ENCODE measurements at places on chromosomes 7 and 10.

DNA sequence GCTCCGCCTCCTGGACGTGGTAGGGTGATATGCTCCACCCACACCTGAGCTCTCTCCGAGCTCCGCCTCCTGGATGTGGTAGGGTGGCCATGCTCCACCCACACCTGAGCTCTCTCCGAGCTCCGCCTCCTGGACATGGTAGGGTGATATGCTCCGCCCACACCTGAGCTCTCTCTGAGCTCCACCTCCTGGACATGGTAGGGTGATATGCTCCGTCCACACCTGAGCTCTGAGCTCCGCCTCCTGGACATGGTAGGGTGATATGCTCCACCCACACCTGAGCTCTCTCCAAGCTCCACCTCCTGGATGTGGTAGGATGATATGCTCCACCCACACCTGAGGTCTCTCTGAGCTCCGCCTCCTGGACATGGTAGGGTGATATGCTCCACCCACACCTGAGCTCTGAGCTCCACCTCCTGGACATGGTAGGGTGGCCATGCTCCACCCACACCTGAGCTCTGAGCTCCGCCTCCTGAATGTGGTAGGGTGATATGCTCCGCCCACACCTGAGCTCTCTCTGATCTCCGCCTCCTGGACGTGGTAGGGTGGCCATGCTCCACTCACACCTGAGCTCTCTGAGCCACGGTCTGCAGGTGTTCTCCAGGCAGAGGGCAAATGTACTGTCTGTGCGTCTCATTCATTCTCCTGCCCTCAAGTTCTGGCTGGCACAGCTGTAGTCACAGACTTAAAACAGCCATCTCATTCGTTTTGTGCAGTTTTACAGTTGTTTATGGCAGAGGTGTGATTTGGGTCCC is 252.4 kb downstream of the DIP2C start:
- no peak for DNase-seq

- DNase-seq: no peak
Observed at GRCh38 chr10:132282667-132283603, 24.8 kb downstream of the STK32C start.

DNA sequence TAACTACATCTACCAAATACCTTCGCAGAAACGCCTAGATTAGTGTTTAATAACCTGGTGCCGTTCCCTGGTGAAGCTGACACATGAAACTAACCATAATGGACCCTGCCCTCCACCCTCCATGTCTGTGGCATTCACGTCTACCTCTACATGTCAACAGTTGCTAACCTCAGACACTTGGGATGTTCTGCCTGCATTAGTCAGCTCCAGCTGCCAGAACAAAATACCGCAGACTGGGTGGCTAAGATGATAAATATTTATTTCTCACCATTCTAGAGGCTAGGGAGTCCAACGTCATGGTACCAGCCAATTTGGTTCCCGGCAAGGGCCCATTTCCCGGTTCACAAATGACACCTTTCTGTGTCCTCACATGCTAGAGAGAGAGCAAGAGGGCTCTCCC is 118.5 kb upstream of the CHST15 start:
- peak; percentile 40 for DNase-seq

GRCh38 chr7:73870041-73870492 is 9.1 kb downstream of the TMEM270 start:
- DNase-seq: no peak

DNA sequence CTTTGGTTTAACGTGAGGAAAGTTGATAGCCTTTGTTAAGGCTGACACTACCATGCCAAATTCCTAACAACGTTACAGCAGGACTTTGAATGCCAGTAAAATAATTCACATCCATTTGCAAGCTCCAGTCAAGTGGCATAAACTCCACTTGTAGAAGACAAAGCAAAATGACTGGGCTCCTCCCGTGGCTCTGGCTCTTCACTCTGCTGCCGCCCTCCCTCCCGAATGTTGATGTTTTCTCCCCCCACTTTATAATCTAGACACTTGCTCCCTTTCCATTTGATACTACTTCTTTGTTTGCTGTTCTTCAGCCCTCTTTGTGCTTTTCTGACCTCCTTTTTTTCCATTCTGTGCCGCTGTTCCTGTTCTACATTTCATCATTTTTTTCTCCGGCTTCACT is 22.8 kb upstream of the ITGB8 start:
- DNase-seq: peak; percentile 75

DNA sequence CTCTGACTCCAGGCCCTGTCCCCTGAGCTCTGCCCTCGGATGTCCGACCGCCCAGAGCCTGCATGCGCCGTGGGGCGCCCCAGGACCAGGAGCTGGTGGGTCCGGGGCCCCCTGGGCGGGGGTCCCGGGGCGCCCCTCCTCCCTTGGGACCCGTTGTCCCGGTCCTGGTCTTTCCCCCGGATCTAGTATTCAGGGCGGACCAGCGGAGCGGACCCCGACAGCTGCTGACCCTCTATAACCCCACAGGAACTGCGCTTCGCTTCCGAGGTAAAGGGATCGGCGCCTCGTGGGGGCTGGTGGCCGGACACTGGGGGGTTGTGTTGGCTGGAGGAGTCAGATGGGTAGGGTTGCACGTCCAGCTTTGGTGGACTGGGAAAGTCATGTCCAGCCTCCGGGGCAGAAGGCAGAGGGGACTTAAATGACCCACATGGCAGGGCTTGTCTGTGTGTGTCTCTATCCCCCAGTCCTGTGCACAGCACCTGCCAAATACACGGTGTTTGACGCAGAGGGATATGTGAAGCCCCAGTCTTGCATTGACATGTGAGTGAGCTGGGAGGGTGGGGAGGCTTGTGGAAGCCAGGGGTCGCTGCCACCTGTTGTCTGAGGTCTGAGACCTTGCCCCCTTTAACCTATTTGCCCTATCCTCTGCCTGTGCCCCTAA is 520 bp downstream of the MOSPD3 start:
- DNase-seq: peak; percentile 26

DNA sequence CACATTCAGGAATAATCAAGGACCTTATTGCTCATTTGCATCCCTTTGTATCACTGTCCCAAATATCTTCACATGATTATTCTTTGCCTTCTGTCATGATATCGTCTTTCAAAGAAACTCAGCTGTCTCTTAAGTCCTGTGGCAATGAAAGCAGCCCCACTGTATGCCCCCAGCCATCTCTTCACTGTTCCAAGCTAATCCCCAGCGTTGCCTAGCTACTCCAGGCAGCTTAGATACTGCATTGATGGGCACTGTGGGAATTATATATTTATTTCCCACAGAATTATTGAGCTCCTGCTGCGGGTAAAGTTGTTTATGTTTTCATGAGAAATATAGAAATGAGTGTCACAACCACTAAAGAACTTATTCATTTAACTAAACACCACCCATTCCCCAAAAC is 38.8 kb downstream of the SND1 start:
- no peak for DNase-seq

DNA sequence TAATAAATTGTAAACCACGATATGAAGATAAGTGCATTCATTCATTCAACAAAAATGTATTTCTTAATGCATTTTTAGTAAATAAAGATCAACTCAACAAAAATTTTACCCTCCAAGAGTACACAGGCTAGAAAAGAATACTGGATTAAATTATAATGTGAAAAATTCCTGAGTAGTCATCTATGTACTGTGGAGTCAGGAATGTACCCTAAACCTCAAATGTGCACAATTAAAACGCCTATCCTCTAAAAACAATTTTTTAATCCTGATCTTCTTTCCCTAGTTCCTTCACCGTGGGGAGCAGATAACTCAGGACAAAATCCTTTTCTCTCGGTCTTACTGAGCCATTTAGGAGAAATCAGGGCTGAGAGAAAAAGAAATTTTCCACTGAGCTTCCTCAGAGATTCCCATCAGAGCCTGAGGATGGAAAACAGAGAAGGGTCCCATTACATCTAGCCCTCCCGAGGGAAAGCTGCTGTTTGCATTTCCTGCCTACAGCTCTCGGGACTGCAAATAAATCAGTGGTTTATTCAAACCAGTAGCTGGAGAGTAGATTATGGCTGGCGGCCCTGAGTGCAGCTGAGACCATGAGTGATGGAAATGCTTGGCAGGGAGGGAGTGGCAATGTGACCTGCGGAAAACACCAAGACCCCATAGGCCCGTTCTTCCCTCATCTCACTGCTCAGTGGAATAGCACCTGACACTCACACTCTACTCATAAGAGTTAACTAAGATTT is 7.4 kb downstream of the TAS2R40 start:
- DNase-seq: no peak

GRCh38 chr7:77655356-77655755 is 40.9 kb upstream of the RSBN1L start:
- no peak for DNase-seq

DNA sequence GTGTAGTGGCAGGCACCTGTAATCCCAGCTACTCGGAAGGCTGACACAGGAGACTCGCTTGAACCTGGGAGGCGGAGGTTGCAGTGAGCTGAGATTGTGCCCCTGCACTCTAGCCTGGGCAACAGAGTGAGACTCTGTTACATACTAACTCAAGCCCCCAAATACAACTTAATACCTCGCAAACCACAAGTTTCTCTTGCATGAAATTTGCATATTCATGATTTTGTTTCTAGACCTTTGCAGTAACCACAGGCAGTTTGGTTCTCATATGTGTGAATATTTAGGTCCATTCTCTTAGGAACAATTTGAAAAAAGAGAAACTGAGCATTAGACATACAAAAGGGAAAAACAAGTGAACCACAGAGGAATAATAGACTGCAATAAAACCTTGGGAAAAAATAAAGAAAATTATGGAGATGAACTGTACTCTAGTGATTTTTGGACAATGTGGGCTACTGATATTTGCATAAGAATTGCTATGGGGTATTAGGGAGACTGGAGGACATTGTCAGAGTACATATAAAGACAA is 77.0 kb downstream of the ZNF277 start:
- DNase-seq: peak; percentile 48

DNA sequence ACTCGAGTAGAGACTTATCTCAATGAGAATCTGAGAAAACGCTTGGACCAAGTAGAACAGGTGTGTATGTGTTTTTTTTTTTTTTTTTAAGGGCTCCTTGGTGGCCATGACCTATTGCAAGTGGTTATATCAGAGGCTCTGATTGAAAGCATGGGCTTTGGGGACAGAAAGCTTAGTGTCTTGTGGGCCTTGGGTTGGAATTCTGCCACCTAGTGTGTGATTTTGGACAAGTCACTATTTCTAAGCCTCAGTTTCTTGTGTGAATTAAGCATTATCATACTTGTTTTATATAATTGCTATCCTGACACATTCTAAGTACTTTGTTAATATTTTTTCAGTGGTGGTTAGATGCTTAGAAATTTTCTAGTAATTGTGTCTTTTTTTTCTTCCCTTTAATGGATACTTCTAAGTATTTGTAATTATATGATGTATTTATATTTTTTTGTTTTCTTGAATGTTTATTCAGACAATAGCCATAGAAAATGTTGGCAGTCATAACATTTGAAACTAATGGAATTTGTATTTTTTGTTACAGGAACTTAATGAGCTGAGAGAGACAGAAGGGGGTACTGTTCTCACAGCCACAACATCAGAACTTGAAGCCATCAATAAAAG is 33.1 kb downstream of the SMC3 start:
- DNase-seq: peak; percentile 77

- no peak for DNase-seq
Observed at GRCh38 chr7:133573554-133574265, 320.8 kb downstream of the EXOC4 start.

- no peak for DNase-seq
Observed at GRCh38 chr10:26759008-26759407, 61.5 kb downstream of the PDSS1 start.

DNA sequence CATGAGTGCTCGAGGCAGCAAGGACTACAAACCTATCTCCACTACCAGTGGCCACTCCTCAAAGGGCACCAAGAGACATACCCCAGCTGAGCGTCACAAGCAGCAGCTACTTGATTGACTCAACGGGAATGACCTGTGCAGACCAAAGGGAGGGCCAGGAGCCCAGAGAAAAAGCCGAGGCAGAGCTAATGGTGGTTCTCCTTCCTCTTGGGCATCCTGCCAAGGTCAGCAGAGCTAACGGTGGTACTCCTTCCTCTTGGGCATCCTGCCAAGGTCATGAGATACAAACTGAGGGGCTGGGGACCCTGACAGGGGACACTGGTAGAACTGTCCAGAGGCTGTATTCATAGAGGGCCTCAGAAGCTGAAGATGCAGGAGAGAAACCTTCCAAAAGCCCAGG is 60.4 kb downstream of the FAM53B start:
- DNase-seq: no peak

DNA sequence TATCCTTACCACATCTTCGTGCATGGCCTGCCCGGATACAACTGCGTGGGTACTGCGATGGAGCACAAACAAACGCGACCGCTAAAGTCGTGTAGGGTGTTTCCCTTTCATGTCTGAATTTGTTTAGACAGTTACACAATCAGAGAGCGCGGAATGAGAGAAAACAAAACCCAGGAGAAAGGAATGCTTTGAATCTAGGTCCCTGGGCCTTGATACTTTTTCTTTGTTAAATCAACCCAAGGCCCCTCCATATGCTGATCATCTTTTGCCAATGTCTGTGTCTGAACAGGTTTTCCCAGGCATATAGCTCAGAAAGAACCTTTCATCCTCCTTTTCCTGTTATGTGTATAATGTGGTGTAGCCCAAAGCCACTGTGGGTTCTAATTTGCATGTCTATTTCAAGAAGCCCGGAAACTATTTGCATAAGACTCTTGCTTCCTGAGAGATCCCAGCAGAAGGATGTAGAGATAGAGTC is 145.8 kb downstream of the FRMD4A start:
- peak; percentile 72 for DNase-seq

DNA sequence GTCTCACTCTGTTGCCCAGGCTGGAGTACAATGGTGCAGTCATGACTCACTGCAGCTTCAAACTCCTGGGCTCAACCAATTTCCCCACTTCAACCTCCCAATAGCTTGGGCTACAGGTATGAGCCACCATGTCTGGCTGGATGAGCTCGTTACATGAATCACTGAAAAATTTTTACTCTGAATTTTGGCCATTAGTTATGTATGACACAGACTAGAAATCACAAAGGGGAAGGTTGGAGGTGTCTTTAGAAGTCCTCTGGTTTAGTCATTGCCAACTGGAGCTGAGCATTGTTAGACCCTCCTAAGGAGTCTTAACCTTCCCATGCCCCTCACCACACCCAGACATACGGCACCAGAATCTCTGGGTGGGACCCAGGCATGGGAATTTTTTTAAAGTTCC is 34.7 kb downstream of the SVIL start:
- peak; percentile 40 for DNase-seq

DNA sequence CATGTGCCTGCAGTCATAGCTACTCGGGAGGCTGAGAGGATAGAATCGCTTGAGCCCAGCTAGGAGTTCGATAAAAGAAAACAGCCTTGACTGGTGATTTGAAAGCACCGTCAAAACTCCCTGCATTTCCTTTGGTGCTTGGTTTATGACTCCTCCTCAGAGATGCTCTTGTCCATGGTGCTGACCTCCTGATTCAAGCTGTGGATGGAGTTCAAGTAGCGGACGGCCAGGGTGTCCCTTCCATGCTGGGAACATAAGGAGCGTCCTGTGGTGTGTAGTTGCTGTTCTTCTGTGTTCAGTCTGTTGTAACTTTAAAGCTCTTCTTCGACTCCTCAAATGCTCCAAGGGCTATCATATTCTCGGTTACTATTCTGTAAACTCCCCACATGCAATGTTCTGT is 382.5 kb upstream of the KIAA1217 start:
- peak; percentile 68 for DNase-seq

- peak; percentile 75 for DNase-seq
Observed at GRCh38 chr10:91389636-91390512, 20.3 kb upstream of the HECTD2 start.

- DNase-seq: no peak
Observed at GRCh38 chr10:33664070-33664469, 329.6 kb upstream of the NRP1 start.

- no peak for DNase-seq
Observed at GRCh38 chr7:157019718-157020451, 9.4 kb upstream of the MNX1 start.

- DNase-seq: peak; percentile 70
Observed at GRCh38 chr7:17094963-17095574, 203.4 kb upstream of the AHR start.

GRCh38 chr7:127890726-127891125 is 140.5 kb downstream of the LRRC4 start:
- no peak for DNase-seq
